Right ventricle myocardium inferior (tissue), 1 donor: ENCODE measurements at places on chromosomes 5 and 9.

GRCh38 chr5:163505049-163505367 is 411 bp upstream of the MAT2B start:
- no peak for DNase-seq

GRCh38 chr5:18526792-18527405 is 892.6 kb downstream of the TAF11L14 start:
- DNase-seq = no peak

GRCh38 chr9:87564111-87564510 is 66.4 kb downstream of the DAPK1 start:
- DNase-seq = no peak

- no peak for DNase-seq
Observed at GRCh38 chr5:141871870-141872269, 6.3 kb downstream of the PCDH1 start.

DNA sequence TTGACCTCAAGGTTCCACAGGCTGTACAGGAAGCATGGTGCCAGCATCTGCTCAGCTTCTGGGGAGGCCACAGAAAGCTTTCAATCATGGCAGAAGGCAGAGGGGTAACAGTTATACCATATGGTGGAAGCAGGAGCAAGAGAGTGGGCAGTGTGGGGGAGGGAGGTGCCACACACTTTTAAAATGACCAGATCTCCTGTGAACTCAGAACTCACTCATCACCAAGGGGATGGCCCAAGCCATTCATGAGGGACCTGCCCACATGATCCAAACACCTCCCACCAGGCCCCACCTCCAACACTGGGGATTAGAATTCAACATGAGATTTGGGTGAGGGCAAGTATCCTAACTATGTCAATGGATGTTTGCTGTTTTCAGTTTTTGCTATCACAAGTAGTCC is 16.2 kb downstream of the CYFIP2 start:
- DNase-seq = no peak

- DNase-seq = no peak
Observed at GRCh38 chr5:103582364-103582763, 19.8 kb upstream of the NUDT12 start.

- DNase-seq = no peak
Observed at GRCh38 chr9:76988941-76989340, 30.5 kb upstream of the FOXB2 start.

DNA sequence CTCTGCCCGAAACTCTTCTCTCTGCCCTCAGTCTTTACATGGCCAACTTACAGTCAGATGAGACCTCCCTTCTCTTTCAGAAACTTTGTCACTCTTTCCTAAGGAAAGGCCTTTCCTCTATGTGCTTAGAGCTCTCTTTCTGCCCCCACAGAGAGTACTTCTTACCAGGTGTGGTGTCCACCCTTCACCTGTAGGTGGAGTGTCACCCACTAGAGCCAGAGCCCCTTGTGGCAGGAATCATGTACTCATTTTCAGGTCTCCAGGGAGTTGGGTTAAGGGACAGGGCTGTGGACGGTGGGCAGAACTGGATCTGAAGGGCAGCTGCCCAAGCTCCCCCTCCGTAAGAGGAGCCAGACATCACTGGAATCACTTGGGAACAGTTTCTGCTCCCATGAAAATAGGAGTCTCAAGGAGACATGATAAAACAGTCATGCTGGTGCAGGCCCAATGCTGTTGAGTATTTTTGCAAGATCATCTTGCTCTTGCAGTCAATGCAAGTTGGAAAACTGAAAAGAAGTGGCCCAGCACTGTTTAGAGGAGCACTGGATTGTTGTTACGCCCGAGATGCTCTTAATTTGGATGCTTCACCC is 436.7 kb downstream of the ZSWIM6 start:
- no peak for DNase-seq

DNA sequence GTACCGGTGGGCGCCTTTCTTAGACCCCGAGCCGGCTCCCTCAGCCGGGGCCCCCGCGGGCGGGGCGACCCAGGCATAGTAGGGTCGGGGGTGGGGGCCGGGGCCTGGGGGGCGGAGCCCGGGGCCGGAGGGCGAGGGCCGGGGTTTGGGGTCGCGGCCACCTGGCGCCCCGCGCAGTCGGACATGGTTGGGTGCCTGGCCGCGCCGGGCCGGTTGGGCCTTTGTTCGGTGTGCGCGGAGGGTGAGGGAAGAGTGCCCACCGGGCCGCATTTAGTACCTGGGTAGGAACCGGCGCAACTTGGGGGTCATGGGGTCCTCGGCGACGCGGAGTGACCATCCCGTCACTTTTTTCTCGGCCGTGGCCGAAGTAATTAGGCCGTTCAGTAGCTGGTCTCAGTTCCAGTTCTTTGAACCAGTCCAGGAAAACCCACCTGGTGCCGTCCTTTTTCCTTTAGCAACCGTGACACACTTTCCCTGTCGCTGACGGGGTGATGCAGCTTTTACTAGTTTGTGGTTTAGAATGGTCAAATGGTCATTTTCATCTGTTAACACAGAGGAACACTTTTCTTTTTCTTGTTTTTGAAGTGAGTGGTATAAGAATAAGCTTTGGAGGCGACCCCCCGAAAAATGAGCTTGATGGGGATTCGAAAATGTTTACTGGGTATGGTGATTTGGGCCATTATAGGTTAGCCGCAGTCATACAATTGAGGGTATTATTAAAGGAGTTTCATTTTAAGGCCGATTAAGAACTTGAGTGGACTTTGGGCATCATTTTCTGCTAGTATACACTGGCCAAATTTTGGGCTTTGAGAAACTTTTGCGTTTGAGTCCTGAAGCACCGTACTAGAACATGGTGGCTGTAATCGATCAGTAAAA is 589 bp downstream of the CKS2 start:
- no peak for DNase-seq

GRCh38 chr5:133697536-133698258 is 85.4 kb upstream of the FSTL4 start:
- DNase-seq = no peak

- no peak for DNase-seq
Observed at GRCh38 chr5:103289024-103289423, 30.5 kb downstream of the MACIR start.
